ENCODE measurements at places on chromosomes 2 and 18.

DNA sequence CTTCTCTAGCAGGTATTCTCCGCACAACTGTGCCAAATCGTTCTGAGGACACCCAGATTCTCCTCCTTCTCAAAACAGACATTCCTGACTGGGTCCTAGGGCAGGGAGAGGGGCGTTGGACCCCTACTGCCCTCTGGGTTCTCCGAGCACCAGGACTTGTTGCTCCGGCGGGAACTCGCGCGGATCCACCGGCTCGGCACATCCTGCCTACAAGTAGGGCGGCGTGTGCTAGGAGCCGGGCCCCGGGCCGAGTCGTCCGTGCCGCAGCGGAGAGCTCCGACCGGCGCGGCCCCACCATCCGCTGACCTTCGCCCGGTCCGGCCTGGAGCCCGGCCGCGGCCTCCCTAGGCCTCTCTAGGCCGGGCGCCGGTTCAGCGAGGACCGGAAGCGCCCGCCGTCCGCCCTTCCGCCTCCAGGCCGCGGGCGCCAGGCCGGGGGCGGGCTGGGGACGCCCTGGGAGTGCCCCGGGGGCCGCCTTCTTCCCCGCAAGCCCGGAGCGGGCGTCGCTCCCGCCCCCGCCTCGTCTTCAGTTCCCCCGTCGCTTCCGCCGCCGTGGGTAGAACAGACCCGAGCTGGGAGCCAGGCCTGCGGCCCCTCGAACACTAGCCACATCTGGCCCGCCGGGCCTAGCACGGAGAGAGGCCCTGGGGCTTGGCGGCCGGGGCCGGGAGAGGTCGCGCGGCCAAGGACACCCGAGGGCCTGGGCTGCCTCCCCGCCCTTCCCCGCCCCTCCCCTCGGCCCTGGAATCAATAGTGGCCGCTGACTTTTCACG is 7.6 kb upstream of the ONECUT2 start:
- DNase-seq: no peak

DNA sequence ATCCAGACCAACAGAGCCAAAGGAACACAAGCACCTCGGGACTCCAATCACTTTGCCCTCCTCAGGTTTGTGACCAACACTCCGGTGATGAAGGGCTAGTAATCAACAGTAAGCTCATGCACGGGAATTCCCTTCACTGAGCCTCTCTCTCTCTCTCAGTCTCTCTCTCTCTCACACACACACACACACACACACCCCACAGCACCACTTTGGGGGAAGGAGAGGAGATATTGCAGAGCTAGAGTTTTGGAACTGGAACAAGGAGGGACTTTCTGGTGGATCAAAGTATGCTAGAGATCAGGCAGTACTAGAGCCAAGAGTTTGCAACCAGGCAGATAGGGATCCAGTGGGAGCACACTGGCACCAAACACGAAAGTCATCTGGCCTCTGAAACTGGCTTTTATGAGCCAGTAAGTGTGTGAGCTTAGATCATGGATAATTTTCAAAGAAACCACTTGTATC is 98.7 kb downstream of the ANKRD44 start:
- DNase-seq: no peak

DNA sequence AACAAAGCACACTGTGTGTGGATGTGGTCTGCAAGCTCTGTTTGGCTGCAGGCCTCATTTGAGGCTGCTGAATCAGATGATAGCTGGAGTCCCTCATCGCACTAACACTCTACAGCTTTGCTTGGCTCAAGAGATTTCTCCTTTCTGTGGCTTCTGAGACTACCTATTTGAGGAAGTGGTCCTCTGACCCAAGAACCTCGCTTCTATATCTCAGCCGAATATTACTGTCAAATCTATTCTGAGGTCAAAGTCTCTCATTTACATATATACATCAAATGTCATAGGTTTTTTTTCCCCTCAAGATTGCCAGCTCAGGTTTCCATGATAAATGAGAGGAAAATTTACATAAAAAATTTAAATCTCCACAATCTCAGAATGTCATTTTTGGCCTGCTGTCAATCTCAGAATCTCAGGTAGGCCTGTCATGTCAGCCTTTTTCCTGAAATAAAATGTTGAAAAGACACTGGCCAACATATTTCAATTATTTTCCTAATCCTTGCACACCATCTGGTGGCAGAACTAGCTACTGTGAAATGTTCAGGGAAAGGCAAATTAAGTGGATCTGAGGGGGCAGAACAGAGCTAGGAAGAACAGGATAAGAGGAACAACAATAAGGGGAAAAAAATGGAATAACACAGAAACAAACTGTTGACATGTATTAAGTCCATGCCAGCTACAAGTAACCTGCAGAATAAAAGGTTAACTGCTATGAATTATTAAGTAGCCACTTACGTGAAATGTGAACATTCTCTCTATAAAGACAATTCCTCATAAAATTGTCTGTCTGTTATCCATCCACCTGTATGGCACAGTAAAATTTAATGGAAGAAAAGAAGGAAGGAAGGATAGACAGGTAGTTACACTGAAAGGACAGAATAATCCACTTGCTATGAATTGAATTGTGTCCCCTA is 39.3 kb downstream of the AP1S3 start:
- peak; percentile 12 for DNase-seq

- no peak for DNase-seq
Measured at GRCh38 chr2:33371304-33372090, 105.0 kb upstream of the RASGRP3 start.

GRCh38 chr18:49739275-49739674 is 74.1 kb downstream of the ACAA2 start:
- DNase-seq: no peak
